ENCODE measurements at places on chromosomes 7 and 10.
A peak's percentile ranks its signal among the peaks of the same experiment; 100 is the strongest.

DNA sequence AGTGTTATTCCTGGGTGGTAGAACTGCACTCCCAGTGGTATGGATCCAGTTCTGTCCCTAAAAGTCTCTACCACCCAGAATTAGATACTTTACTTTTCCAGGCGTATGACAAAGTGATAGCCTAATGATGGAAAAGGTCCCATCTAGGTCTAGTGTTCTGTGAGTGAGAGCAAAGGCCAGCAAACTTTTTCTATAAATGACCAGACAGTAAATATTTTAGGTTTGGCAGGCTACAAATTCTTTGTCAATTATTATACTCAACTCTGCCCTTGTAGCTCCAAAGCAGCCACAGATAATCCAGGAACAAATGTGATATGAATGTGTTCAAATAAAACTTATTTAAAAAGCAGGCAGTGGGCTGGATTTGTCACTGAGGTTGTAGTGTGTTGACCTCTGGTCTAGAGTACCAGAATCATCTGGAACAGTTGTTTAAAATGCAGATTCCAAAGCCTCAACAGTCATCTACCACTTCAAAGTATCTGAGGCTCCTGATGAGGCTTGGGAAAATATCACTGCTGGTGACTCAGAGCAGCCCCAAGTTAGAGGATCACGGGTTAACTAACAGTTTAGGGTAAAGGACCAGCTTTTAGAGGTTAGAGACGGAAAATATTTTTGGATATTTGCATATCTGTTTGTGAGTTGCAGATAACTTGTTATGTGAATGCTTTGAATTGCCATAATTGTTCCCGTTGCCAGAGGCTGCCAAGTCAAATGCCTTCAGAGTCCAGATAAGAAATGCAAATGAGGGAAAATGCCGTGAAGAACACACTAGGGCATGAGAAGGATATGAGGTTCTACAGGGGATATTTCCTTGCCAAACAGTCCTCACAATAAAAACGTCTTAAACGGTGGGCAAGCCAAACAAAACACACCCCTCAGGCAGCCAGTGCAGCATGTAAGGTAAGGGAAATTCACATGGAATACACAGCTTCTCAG lies 19.4 kb downstream of the NRAP start:
- DNase-seq, result no peak

DNA sequence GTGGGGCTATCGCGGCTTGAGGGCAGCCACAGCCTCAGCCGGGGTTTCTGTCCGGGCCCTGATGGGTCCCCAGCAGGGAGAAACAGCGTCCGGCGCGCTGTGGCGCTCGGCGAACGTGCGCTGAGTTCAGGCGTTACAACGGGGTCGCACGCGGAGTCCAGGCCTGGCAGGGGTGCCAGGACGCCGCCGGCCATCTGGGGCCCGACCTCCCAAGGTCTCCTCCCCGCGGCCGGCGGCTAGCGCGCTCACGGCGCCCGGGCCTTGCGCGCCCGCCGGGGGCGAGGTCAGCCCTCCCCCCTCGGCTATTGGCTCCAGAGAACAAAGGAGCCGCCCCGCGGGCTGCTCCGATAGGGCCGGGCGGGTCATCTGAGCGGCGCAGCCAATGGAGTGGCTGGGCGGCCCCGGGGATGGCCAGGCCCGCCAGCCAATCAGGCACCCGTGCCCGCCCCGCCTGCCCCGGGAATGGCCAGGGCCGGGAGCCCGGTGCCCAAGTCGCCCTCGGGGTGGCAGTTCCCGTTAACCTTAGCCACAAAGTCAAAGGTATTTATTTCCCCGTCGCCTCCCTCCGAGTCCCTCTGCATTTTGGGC lies at the start of gene ZNF775:
ZNF775 (plus strand) TSS at position 478 of the 588 bp plus-strand sequence. CDS start 9,141 bp downstream, outside the sequence.
- peak; percentile 97 for DNase-seq

DNA sequence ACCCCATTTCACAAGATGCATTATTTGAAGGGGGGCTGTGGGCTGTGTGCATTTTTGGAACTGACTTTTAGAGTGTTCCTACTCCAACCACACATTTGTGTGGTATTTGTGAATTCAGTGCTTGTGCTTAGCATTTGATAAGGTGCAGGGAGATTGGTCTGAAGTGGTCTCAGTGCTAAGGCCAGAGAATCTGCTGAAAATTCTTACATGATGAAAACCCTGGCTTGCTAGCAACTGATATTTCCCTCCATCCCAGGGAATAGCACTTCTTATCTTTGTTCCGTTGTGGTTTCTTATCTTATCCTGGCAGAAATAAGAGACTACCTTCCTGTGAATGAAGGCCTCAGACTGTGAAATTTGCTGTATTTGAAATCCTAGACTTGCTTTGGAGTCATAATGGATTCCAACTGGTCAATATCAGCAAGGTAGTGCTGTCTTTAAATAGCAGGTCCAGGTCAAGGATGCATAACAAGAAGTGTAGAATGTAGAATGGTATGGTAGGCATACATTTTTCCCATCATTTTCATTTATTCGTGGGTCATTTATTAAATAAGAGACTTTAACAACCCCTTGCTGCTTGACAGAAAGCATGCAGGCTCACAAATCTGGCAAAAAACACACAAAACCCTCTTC lies 986.9 kb downstream of the REEP3 start:
- DNase-seq, result no peak

GRCh38 chr7:45682836-45683555 lies 108.8 kb downstream of the ADCY1 start:
- no peak for DNase-seq

- peak; percentile 83 for DNase-seq
Measured at GRCh38 chr7:518630-519483, 789 bp downstream of the PDGFA start.

GRCh38 chr10:118204292-118204943 lies 137.7 kb downstream of the FAM204A start:
- no peak for DNase-seq

DNA sequence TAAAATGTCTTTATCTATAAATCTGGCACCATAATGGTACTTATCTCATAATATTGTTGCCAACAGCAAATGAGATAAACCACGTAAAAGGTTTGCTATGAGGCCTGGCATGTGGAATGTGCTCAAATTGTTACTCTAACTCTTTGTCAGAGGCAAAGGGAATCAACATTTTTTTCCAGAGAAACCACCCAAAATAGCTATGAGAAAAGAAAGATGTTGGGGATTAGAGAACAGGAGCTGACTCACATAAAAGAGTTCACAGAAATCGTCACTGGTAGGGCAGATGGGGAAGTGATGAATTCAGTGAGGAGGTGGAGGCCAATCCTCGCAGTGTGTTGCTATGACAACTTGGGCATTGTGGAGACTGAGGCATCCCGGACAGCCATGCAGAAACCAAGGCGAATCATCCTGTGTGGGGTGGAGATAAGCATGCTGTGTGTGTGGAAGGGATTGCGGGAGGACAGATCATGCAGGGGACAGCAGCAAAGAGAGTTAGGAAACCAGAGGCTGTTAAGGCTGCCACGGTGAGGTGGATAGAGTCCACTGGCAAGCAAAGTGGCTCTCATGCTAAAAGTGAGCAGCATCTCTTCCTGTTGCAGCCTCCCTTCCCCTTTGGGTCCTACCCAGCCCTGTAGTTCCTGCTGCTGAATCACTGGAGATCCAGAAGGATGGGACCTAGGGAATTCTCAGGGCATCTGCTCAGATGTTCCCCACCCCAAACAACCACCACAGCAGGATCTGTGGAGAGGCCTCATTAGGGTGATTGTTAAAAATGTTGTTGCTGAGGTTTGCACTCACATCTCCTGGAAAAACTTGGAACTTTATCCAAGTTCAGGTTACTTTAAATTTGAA lies 103.9 kb downstream of the CUBN start:
- no peak for DNase-seq

- no peak for DNase-seq
Measured at GRCh38 chr7:3083350-3083749, 39.7 kb upstream of the CARD11 start.

DNA sequence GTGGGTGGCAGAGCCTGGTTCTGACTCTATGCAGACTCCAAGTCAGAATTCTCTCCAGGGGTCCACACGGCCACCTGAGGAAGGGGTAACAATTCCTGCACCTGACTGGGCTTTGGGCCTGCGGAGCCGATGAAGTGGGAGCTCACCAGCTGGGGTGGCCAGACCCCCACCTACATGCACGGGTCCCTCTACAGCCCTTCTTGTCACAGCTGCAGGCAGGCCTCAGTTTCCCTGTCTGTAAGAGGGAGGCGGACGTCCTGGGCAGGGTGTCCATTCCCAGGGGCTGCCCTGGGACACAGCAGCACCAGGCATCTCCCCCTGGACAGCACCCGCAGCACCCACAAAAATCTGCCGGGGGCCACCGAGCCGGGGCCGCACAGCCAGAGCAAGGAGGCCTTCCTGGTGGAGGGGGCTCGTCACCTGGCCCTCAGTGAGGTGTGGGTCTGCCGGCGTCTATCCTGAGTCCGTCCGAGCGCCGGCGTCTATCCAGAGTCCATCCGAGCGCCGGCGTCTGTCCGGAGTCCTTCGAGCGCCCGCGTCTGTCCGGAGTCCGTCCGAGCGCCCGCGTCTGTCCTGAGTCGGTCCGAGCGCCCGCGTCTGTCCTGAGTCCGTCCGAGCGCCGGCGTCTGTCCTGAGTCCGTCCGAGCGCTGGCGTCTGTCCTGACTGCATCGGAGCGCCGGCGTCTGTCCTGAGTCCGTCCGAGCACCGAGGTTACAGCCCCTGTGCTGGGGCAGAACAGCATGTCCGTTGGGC lies 65.1 kb downstream of the PDGFA start:
- no peak for DNase-seq

GRCh38 chr7:75614401-75614800 lies 122.3 kb downstream of the SPDYE5 start:
- no peak for DNase-seq

- DNase-seq, result no peak
Measured at GRCh38 chr10:122565766-122566206, 5.2 kb downstream of the DMBT1 start.

DNA sequence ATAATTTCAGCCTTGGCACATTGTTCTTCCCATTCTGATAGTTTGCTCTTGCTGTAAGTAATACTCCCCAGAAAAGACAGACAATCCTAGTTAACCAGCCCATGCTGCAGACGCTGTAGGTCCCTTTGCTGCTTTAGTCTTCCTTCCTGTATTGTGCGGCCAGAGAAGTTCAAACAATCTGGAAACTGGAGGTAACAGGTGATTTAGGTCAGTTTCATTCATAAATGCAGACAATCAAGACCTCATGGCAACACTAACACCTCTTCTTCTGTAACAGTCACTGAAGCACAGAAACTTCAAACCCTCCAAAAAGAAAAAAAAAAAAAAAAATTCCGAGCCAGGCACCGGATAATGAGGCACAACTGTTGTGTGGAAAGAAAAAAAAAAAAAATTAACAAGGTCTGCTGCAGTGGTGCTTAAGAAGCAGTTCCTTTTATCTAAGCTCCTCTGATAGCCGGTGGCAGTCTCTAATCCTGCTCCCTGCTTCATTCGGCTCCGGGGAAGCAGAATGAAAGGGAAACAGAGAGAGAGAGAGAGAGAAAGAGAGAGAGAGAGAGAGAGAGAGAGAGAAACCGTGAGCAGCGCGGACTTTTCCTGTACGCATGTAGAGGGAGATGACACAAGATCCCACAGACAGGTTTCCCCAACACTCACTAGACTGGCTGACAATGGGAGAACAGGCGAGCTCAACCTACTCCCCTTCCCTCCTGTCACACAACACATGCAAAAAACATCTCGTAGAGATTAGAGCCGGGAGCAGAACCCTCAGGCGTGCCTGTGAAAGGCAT lies at the start of gene SEMA3A:
SEMA3A (minus strand) TSS at position 306 of the 788 bp plus-strand sequence; CDS start at position 103, 203 bp downstream.
- DNase-seq, result no peak

DNA sequence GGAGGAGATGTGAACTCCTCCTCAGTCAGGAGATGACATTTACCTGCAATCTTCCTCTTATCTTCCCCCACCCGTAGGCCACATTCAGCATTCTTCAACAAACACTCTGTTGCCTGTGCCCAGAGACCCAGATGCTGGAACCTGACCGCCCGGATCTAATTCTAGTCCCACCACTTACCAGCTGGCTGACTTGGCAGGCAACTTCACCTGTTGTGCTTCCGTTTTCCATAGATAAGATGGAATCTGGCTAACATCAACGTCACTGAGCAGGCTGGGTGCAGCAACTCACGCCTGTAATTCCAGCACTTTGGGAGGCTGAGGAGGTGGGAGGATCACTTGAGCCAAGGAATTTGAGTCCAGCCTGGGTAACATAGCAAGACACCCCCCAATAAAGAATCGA lies 21.3 kb upstream of the FXYD4 start:
- no peak for DNase-seq

- DNase-seq, result no peak
Measured at GRCh38 chr10:128147669-128148068, 21.4 kb upstream of the MKI67 start.

GRCh38 chr10:17984056-17984455 lies 32.3 kb downstream of the SLC39A12 start:
- no peak for DNase-seq

- DNase-seq, result no peak
Measured at GRCh38 chr7:39702133-39702532, 78.8 kb downstream of the RALA start.

GRCh38 chr10:61271127-61271780 lies 181.9 kb downstream of the TMEM26 start:
- DNase-seq, result no peak

DNA sequence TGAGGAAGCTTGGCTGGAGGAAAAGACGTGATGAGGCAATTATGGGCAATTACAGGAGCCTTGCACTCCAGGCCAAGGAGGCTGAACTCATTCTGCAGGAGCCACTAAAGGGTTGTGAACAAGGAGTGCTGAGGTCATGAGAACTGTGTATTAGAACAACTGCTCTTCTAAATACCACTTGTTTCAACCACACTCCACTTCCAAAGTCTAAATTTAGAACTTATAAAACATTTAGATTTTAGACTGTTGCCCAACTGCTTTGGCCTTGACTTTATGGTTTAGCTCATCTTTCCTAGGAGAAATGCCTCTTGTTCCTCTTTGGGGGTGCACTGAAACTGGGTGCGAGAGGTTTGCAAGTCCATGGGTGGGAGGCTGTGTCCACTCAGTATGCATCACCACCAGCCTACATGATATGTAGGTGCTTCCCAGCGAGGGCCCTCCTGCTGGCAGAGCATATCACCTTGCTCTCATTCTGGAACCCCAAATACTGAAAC lies 199.7 kb upstream of the AOAH start:
- DNase-seq, result no peak

DNA sequence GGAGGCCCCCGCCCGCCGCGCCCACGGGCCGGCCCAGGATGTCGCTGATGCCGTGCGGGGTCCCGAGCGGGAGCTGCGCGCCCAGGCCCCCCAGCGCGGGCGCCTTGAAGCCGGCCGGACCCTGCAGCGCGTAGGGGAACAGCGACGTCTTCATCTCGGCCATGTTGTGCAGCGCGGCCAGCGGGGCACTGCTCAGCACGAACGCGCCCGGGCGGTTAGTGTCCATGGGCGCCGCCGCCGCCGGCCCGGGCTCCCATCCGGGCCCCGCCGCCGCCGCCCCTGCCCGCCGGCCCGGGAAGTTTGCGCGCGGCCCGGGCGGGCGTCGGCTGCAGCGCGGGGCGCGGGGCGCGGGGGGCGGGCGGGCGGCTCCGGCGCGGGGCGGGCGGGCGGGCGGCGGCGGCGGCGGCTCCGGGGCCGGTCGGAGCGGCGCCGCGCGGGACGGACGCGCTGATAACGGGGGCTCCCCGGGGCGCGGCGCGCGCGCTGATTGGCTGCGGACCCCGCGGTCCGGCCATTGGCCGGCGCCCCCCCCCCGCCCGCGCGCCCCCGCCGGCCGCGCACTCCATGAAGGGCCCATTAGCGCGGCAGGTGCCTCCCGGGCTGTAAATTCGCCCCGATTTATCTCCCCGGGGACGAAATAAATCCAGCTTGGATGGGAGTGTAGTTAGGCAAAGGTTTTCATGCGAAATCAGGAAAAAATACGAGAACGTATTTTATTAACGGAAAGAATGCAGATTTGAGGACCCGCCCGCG lies at the start of gene NKX6-2:
NKX6-2 (minus strand) TSS at position 425 of the 753 bp plus-strand sequence; CDS start at position 226, 199 bp downstream.
- DNase-seq, result no peak

- DNase-seq, result peak; percentile 18
Measured at GRCh38 chr10:11986593-11987216, 55.9 kb downstream of the UPF2 start.

GRCh38 chr10:112175409-112175808 lies 8.2 kb downstream of the GPAM start:
- no peak for DNase-seq
